ENCODE measurements at places on chromosomes 1 and 21.

- DNase-seq: no peak
Observed at GRCh38 chr1:226100436-226101391, 38.2 kb downstream of the H3-3A start.

- no peak for DNase-seq
Observed at GRCh38 chr1:185570962-185571361, 163.2 kb upstream of the HMCN1 start.

DNA sequence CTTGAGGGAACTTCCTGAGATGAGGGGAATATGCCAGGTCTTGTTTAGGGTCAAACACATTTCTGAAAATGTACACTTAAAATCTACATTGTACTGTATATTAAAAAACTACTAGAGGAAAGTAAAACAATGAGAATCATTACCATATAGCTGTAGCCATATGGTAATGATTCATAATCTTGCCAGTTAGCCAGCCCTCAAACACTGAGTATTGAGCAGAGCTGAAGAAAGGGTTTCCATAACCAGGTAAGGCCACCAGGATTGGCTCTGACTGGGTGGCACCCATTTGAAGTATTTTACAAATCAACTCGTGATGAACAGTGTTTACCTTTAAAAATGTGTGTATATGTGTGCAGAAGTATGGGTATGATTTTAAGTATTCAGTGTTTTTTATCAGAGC lies 226.7 kb downstream of the SLC45A1 start:
- DNase-seq: no peak

DNA sequence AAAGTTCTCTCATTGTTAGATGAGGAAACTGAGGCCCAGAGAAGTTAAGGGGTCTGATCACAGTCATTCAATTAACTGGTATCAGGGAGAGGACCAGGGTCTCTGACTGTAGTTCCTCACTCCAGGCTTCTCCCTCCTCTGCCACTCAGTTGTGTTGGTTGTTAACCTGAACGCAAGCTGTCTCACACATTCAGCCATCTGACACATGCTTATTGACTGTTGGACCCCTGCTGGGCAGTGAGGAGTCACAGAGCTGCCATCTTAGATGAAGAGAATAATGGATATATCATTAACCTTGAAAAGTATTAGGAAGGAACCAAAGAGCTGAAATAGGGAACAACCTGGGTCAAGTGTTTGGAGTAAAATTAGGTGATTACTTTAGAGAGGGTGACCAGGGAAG lies 194.8 kb downstream of the ZZZ3 start:
- DNase-seq: no peak
